Occipital lobe (tissue), 3 donors: ENCODE measurements at places on chromosomes 7 and 10.

DNA sequence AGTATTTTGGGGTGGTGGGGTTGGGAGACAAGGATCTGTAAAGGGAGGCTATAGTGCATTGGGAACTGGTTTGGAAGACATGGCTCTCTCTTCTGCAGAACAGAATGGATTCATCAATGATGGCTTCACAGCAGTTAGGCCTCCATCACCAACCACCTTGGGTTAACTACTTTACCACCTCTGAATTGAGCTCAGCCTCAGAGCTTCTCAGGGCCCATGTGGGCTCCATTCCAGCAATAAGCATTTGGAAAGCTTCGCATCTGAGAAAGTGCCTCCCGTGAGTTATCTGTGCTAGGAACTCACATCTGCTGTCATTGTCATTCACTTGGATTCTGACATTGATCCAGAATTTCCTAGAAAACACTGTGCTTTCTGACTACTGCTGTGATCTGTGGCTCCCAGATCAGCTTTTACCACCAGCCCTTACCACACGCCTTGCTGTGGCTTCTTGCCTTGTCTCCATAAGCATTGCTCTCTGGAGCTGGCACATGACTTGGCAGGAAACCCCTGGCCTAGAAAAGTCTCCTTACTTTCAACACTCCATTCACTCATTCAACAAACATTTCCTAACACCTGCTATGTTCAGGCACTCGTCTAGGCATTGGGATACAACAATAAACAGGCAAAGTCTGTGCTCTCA is 70.7 kb upstream of the ADO start:
- DNase-seq, result no peak

- DNase-seq, result no peak
Observed at GRCh38 chr10:112040696-112041095, 142.9 kb downstream of the GPAM start.

GRCh38 chr10:131901181-131901829 is 497 bp downstream of the PPP2R2D start:
- no peak for DNase-seq

DNA sequence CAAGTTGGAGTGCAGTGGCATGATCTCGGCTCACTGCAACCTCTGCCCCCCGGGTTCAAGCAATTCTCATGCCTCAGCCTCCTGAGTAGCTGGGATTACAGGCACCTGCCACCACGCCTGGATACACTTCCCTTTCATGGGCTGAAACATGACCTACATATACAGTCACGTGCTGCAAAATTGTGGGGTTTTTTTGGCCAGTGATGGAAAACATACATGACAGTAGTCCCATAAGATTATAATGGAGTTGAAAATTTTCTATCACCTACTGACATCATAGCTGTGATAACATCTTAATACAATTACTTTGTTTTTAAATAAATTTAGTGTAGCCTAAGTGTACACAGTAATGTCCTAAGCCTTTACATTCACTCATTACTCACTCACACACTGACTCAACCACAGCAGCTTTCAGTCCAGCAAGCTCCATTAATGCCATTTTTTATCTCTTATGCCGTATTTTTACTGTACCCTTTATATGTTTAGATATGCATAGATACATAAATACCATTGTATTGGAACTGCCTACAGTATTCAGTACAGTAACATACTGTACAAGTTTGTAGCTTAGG is 79.9 kb upstream of the TMEM196 start:
- no peak for DNase-seq

- no peak for DNase-seq
Observed at GRCh38 chr7:158782761-158783401, 46.4 kb downstream of the ESYT2 start.

DNA sequence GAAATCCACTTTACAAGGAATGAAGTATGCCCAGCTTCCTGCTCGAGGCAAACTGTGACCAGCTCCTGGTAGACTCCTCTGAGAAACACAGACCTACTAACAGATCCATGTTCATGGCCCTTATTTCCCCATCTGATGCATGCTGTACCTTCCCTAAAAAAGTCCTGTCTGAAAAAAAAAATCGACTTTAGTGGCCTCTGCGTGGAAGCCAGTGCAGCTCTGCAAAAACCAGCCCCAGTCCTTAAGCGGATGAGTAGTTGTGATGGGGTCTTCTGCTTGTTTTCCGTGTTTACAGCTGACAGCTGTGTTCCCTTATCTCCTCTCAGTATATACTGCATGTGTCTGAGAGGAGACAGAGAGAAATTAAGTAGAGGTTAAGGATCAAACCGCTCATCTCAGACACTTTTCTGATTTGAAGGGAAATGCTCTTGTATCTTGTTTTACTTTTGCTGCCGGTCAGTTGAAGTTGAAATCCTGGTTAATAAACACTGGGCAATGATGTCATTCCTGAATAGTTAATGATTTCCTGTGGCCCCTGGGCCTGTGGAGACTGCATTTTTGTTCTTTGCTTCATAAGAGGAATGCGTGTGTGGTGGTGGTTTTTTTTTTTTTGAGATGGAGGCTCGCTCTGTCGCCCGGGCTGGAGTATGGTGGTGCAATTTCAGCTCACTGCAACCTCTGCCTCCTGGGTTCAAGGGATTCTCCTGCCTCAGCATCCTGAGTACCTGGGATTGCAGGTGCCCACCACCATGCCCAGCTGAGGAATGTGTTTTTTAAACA is 67.6 kb downstream of the DOCK1 start:
- no peak for DNase-seq
